RWPE1 (cell line): ENCODE measurements at places on chromosomes 3 and 15.

DNA sequence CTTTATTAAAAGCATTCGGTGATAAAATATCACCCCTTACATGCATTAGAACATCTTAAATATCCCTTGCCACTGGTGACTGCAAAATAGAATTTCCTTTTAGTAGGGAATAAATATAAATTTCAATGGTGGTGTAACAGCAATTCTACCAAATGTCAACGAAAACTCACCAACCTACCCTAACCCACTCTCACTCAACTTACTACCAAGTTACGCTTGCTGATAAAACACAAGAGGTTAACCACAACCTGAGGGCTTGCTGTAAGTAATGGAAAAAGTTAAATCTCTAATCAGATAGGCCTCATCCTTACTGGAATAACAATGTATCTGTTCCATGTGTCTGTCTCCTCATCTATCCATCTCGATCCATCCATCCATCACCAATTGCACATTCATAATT, 274.7 kb downstream of the FOXP1 start:
- DNase-seq: no peak

DNA sequence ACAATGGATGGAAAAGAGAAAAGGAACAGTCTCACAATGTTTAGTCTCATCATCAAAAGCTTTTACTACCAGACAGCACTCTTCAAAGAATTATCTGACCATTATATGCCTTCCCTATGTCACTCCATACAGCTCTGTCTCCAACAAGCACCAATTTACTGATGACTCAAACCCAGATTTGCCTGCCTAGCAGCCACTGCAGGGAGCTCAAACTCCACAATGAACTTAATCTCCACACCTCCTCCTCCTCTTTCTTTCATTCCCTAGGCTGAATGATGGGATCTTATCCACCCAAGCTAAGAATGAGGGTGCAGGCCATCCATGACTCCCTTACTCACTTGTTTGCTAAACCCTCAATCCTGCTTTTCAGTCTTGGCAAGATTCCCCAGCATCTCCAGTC, 45.5 kb downstream of the NBEAL2 start:
- no peak for DNase-seq

- no peak for DNase-seq
These were observed 8.8 kb upstream of the TBC1D23 start for GRCh38 chr3:100252001-100252400.

DNA sequence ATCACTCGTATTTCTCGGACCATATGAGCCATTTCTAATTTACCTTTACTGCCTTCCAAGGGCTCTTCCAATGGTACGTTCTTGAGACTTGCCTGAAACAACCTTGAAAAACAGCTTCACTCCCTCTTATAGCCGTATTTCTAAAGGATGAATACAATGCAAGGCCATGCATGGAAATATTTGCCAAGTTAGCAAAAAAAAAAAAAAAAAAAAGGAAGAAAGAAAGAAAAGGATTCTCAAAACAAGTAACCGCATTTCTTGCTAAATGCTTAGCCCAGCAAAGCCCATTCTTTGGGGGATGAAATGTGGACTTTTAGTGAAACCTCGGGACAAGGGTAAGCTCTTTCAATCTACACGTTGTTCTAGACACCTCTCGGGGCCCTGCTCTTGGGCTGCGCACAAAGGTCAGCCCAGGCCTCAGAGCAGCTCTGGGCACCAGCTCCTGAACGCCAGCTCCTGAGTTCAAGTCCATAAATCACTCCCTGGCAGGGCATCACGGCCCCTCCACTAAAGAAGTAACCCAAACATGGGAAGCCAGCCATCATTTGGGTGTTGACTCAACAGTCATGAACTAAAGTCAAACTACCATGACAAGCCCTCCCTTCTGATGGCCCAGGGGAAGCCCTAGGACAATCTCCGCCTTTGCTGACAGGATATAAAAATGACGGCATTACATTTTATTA, 132.7 kb downstream of the ADAMTS17 start:
- DNase-seq: no peak

- DNase-seq: no peak
These were observed 8.4 kb downstream of the PIK3R4 start for GRCh38 chr3:130738241-130738640.

- peak; percentile 65 for DNase-seq
These were observed at the start of gene ITGA11 for GRCh38 chr15:68431792-68432401. Gene ITGA11, minus strand, starts transcription at chr15:68432163. Its CDS starts 97 bp downstream, at chr15:68432066.
